ENCODE measurements at places on chromosomes 3 and 15. TPM values are rescaled to one million over a fixed set of nuclear protein-coding genes. Genes with fewer than 3 reads are reported as not detected.

PLA2G4D gene
- not detected for total RNA-seq

PGBD4 gene
- total RNA-seq, result 2.2 TPM

GOLGA6D gene
- not detected for total RNA-seq

UCN2 gene
- total RNA-seq, result 0.19 TPM

COLQ gene
- 0.66 TPM for total RNA-seq

LEKR1 gene
- total RNA-seq, result 0.26 TPM

ACAD9 gene
- total RNA-seq, result 40.4 TPM

C3orf49 gene
- total RNA-seq, result not detected

AGTR1 gene
- total RNA-seq, result 0.40 TPM

STRIT1 gene
- total RNA-seq, result not detected

PATL2 gene
- 0.62 TPM for total RNA-seq

TNFAIP8L3 gene
- 7.5 TPM for total RNA-seq

LRRIQ4 gene
- total RNA-seq, result 0.06 TPM

CCDC39 gene
- total RNA-seq, result 0.12 TPM

BOC gene
- 5.0 TPM for total RNA-seq

ACOX2 gene
- total RNA-seq, result 25.6 TPM

DNASE1L3 gene
- total RNA-seq, result not detected

BSN gene
- total RNA-seq, result 0.06 TPM

TUSC2 gene
- 14.7 TPM for total RNA-seq

MEF2A gene
- total RNA-seq, result 23.5 TPM

BUB1B gene
- total RNA-seq, result 21.9 TPM

ARNT2 gene
- total RNA-seq, result 6.5 TPM

BTLA gene
- total RNA-seq, result 0.13 TPM
